ENCODE measurements at places on chromosomes 7 and 10.
A peak's percentile ranks its signal among the peaks of the same experiment; 100 is the strongest.

DNA sequence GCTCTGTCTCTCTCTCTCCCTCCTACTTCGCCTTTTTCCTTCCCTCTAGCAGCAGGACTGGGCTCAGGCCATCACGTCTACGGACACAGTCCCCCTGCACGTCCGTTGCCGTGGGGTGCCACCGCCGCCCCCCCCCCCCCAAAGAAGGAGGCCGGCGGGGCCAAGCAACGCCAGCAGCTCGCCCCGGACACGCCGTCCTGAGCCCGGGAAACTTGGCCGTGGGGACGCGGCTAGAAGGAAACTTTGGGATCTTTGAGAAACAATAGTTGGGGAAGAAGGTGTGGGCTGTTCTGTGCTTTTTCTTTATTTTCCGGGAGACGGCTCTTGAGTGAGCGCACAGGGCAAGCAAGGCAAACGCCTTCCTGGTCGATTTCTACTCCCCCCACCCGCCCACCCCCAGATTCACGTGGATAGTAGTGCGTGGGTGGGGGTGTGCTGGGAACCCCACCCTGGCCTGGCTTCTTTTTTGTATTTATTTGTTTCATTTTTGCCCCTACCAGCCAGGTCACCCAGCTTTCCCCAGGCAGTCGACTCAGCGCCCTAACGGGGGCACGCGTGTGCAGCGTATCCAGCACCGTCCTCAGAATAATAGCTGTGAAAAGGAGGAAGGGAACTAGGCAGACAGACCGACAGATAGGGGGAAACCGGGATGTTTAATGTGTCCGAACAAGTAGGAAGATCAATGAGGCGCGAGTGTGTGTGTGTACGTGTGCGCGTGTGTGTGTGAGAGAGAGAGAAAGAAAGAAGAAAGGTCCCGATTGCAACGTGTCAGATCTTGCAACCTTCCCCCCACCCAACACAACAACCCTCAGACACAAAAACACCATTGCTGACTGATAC is 1.4 kb downstream of the MXI1 start:
- peaks cover 18% of the 10 kb centered on the region for H3K4me1 ChIP-seq
- H3K36me3 ChIP-seq, result no peaks in the 10 kb centered on the region
- H3K27ac ChIP-seq, result peak overlapping the region; percentile 85

DNA sequence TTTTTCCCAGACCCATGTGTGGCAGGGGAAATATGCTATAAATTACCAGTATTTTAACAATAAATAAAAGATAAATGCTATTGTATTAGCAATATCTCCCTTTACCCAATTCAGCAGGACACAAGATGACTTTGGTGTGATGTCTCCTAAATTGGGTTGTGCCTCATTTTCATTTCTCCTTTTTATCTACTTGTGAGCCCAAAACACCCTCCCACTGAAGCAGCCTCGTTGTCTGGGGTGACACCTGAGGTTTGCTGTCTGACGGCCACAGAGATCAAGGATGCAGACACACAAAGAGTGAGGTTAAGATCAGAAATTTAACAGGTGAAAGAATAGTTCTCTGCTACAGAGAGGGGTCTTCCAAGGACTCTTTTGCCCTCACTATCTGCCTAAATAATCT is 27.1 kb upstream of the CC2D2B start:
- H3K36me3 ChIP-seq, result no peaks in the 10 kb centered on the region
- DNase-seq, result no peak
- H3K4me3 ChIP-seq, result no peak overlapping the region
- H3K27ac ChIP-seq, result peak overlapping the region; percentile 6
- H3K27me3 ChIP-seq, result no peaks in the 10 kb centered on the region

DNA sequence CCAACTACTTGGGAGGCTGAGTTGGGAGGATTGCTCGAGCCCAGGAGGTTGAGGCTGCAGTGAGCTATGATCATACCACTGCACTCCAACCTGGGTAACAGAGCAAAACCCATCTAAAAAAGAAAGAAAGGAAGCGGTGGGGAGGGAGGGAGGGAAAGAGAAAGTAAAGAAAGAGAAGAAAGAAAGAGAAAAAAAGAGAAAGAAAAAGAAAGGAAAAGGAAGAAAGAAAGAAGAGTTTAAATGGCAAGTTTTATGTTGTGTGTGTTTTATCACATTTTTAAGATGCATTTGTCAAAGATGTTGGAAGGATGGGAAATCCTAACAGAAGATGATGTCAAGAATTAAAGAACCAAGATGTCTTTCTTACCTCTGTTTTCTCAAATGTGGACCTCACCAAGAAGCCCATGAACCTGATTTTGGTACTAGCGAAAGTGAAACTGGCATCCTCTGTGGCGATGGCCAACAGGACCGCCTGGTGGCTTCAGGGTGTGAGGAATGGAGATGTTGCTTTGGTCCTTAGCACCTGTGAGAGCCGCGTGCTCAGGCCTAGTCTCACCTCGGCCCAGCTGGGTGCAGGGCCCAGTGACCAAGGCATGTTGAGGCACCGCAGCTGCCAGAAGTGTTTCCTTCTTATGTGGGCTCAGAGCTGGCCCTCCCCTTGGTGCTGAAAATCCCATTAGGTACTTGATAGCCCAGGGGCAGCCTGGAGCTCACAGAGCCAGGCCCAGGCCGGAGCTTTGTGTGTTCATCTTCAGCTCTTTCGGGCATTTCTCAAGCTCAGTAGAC is 9.8 kb downstream of the UCMA start:
- no peaks in the 10 kb centered on the region for H3K4me1 ChIP-seq
- no peak overlapping the region for H3K4me3 ChIP-seq
- no peak overlapping the region for H3K27ac ChIP-seq
- DNase-seq, result peak; percentile 47

- peak; percentile 53 for DNase-seq
- H3K4me3 ChIP-seq, result no peak overlapping the region
- no peak overlapping the region for H3K27ac ChIP-seq
- H3K4me1 ChIP-seq, result no peaks in the 10 kb centered on the region
Measured at GRCh38 chr7:157840174-157840913, 503.5 kb downstream of the DNAJB6 start.

- no peaks in the 10 kb centered on the region for H3K27me3 ChIP-seq
- no peak overlapping the region for H3K4me3 ChIP-seq
- H3K27ac ChIP-seq, result no peak overlapping the region
- H3K36me3 ChIP-seq, result no peaks in the 10 kb centered on the region
- H3K4me1 ChIP-seq, result no peaks in the 10 kb centered on the region
Measured at GRCh38 chr10:126674741-126675515, 4.4 kb upstream of the C10orf90 start.

DNA sequence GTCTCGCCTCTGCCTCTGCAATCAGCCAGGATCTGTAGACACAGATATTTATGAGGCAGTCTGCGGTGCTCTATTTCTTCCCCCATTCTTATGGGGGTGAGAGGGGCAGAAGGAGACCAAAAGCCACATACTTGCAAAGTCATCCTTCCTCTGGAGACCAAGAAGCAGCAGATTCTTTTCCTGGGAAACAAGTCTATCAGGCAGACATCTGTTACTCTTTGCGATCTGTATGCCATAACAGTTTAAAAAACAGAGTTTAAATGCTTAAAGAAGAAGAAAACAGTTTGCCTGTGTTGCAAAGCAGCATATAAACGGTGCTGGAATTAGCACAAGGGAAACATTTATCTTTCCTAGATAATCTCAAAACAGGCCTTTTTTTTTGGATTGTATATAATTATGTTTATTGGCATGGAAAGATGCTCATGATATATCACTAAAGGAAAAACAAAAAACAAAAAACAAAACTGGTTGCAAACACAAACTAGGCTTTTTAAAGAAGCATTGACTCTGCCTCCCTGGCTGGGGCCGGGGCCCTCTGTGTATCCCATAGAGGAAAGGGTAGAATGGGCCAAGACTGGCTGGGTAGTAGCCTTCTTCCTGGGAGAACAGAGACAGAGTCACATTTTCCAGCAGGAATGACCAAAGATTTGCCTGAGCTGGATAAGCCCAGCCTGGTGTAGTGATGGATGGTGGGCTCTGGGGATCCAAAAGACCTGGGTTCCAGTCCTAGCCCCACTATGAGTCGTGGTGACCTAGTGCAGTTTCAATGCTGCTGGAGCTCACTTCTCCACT is 50.4 kb downstream of the RGS10 start:
- H3K4me3 ChIP-seq, result no peak overlapping the region
- no peaks in the 10 kb centered on the region for H3K27me3 ChIP-seq
- H3K36me3 ChIP-seq, result no peaks in the 10 kb centered on the region
- H3K4me1 ChIP-seq, result peaks cover 14% of the 10 kb centered on the region

- H3K27ac ChIP-seq, result no peak overlapping the region
- no peaks in the 10 kb centered on the region for H3K36me3 ChIP-seq
- H3K27me3 ChIP-seq, result no peaks in the 10 kb centered on the region
- H3K4me1 ChIP-seq, result no peaks in the 10 kb centered on the region
Measured at GRCh38 chr10:51108406-51108805, 34.1 kb downstream of the PRKG1 start.

- no peaks in the 10 kb centered on the region for H3K36me3 ChIP-seq
Measured at GRCh38 chr7:2971914-2972834, 71.5 kb downstream of the CARD11 start.

DNA sequence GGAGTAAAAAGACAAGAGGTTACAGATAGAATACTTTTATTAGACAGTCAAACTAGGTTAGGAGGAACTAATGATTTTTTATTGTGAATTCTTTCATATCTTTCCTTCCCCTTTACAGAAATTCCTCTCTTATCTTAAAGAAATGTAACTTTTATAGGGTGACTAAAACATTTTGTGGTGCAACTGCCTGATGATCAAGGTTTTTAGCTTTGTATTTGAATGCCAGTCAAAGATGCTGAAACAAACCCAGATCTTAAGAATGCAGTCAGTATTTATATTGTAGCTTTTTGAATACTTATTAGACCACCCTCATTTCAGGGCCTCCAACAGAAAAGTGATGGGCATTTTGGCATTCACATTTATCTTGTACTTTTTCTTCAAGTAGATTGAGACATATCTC is 27.4 kb downstream of the TAX1BP1 start:
- H3K27me3 ChIP-seq, result no peaks in the 10 kb centered on the region
- H3K4me3 ChIP-seq, result no peak overlapping the region
- no peaks in the 10 kb centered on the region for H3K4me1 ChIP-seq
- DNase-seq, result no peak

DNA sequence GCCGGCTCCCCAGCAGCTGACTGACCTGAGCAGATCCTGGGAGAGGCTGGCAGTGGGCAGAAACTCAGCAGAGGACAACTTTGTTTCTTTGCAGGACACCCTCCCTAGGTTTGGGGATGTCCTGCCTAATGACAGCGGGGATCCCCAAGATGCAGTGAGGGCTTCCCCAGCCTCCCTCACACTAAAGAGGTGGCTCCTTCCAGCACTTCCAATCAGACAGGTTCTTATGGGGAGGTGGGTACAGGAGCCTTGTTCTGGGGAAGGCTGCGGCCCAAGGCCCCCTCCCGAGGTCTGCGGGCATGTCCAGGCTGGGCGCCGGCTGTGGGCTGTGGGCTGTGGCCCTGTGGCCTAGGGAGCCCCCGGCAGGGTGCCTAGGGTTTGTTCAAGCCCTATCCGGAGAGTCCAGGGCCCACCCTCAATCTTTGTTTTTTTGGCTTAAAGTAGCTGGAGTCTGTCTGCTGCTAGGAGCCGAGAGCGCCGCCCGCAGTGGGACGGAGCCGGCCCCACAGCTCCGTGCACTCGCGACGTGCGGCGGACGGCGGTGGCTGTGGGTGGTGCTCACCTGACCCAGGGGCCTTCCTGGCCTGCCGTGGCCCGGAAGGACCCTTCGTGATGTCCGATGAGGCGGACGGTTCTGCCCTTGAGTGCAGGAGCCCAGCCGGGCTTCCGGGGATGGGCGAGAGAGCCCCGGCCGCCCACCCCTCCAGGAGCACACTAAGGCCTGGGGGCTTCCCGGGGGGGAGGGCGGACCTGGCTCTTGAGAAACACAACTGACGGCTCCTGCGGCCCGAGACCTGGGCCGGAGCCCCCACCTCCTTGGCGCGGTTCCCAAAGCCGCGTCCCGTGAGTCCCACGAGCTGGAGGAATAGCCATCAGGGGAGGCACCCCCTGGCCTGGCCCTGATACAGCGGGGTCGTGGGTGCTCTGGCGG is 57.2 kb downstream of the PDGFA start:
- H3K27ac ChIP-seq, result no peak overlapping the region
- DNase-seq, result peak; percentile 61
- H3K4me3 ChIP-seq, result no peak overlapping the region
- peaks cover 21% of the 10 kb centered on the region for H3K4me1 ChIP-seq

GRCh38 chr10:103911021-103911459 is 6.9 kb downstream of the STN1 start:
- H3K4me3 ChIP-seq, result no peak overlapping the region
- no peak for DNase-seq
- no peaks in the 10 kb centered on the region for H3K27me3 ChIP-seq
- H3K27ac ChIP-seq, result peak overlapping the region; percentile 86
- H3K4me1 ChIP-seq, result peaks cover 47% of the 10 kb centered on the region
- H3K36me3 ChIP-seq, result no peaks in the 10 kb centered on the region

GRCh38 chr7:35003679-35004303 is 33.5 kb downstream of the DPY19L1 start:
- DNase-seq, result peak; percentile 84
- no peaks in the 10 kb centered on the region for H3K27me3 ChIP-seq

Measured in upper lobe of right lung (tissue), 1 donor.